Pulmonary artery endothelial cell (primary cell): ENCODE measurements at places on chromosomes 11 and 22.
A peak's percentile ranks its signal among the peaks of the same experiment; 100 is the strongest.

GRCh38 chr22:42307806-42308563 lies 37.5 kb upstream of the TCF20 start:
- DNase-seq = no peak

DNA sequence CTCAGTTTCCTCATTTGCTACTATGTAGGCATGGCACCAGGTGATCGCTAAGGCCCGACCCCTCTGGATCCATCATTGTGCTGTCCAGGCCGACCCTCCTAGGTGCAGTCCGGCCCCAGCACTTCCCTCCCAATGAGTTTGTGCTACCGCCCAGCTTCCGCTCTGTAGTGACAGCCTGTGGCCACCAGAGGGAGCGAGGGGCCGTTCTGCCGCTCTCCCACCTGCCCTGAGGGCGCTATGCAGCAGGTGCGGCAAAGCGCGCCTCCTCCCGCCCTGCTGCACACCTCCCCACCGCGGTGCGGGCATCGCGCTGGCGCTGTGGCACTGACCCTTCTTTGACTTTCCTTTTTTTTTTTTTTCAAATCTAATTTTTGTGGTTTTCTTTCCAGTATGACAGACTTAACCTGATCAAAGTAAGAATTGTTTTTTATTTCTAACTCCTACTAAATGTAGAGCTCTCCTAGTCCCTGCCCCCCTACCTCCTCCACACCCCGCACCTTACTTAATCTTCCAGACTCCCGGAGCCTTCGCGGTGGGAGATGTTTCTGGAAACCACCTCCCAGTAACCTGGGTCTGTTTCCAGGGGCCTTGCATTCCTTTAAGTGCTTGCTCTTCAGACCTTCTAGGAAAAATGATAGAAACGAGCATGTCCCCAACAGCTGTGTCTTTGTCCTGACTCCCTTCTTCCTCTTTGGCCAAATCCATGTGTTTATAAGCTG lies 73.7 kb downstream of the SCN3B start:
- no peak for DNase-seq

- DNase-seq = no peak
These were observed 184.9 kb downstream of the SBF2 start for GRCh38 chr11:10108915-10109680.

DNA sequence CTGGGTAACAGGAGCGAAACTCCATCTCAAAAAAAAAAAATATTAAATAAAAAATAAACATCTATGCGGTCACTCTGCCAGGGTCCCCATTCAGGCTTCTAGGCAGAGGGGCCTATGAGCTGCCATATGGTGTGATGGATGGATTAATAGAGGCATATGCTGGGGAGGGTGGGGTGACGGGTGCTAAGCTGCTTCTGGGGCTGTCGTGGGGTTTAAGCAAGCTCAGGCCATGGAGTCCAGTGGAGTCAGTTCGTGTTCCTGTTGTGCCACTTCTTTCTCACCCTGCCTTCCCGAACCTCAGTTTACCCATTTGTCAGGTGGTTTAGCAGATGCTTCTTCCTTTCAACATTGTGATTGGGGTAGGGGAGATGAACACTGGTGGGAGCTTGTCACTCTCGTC lies 9.0 kb upstream of the GRAMD4 start:
- no peak for DNase-seq

GRCh38 chr11:32107647-32108046 lies 16.8 kb downstream of the RCN1 start:
- no peak for DNase-seq

DNA sequence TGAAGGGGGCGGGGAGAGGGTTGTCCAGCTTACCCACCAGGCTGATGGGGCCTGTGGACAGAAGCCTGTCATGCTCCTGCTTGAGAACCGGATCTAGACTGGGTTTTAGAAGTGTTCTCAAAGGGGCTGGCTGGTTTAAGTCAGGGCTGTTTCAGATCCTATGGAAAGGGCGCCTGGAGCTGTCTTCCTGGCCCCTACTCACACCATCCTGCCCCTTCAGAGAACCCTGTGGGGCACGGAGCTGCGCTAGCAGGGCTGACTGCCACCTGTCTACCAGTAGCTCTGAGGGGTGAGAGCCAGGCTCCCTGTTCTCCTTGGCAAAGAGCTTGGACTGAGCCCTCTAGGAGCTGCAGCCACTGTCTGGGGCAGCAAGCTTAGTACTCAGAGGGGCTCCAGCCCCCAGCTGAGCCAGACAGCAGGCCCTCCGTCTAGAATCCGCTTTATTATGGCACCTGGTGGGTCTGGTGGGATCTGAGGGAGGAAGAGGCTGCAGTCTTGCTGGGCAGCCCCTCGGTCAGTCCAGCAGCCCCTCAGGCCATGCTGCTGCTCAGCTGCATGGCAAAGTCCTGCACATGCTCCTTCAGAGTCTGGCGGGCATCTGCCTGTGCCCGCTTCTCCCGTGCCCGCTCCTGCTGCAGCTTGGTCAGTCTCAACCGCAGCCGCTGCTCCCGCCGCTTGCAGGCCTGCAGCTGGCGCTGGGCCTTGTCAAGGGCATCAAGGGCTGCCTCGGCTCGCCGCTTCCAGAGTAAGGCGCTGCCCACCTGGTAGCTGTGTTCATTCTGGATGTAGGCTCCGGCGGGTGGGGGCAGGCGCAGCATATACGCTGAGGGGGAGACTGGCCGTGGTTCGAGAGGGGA lies 2.3 kb downstream of the THAP7 start:
- DNase-seq = no peak

DNA sequence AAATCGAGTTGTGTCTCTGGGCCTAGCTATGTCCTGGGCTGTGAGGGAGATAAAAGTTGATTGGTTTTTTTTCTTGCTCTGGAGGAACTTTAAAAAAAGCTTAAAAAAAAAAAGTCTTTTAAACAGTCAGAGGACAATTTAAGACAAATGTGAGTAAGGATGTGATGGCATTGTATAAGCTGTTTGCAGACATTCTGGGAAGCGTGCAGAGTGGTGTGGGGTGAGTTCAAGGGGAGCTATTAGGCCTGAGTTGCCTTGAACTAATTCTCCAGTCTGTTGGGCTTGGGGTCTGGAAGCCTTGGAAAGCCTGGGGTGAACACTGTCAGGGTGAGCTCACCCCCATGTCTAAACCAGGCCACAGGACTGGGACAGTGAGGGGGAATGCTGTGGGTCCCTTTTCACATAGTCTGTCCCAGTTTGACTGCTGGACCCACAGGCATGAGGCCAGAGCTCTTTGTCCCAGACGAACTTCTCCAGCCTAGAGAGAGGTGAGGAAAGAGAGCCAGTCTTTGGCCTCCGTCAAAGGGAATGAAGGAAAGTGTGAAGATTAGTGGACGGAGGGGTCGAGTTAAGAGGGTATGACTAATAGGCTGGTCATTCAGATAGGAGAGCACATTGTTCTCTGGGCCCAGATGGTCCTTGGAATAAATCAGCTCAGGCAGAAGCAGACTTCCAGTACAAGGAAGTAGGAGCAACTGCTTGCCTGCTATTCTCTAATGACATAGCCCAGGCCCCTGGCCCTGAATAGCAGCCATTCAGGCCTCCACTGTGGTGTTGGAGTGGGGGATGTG lies 76.4 kb upstream of the NNMT start:
- peak; percentile 94 for DNase-seq

DNA sequence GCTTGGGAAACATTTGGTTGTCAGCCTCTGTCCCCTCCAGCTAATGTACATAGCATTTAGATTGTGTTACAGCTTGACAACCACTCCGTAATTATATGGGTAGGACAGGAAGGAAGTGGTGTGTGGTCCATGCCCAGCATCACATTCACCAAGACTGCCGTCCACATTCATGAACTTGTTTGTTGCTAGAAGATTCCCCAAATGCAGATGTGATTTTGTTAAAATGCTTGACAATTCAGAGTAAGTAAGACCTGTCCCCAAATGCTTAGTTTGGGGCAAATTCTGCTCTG lies 1482.7 kb downstream of the TBC1D22A start:
- DNase-seq = no peak

DNA sequence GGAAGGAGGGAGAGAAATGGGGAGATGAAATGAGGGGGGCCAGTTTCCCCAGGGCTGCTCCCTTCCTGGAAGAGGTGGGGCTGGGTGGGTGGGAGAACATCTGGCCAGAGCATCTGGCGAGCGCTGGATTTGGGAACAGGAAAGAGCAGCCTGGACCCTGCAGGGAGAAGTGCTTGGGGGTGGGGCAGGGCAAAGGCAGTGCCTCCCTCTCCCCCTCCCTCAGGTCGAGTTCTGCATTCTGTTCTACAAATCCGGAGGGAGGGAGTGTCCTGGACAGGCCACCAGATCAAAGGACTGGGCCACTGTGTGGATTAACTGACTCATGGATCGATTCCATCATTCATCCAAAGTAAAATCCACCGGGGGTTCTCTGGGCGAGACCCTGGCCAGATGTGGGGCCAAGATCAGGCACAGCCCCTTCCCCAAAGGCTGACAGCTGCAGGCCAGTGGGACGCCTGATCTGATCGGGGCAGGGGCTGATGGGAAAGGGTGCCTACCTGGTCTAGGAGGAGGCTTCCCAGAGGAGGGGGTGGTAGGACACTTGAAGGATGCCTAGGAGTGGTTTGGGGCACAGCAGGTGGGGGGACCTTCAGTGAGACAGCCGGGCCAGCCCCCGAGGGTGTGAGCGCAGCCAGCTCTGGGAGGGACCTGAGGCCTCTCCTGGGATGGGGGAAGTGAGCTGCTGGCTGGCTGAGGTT lies 57.5 kb downstream of the CACNA1I start:
- no peak for DNase-seq

DNA sequence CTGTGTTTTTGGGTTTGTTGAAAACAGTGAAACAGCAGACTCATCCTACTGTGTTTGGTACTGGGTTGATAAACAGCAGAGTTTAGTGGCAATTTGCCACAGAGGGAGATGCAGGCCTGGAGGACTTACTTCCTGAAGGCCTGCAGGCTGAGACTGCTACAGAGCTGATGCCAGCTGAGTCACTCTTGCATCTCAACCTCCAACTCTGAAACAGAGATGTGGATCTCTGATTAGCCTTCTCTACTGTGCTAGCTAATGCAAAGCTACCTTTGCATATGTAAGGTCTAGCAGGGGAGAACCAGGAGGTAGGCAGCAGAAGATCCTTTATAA lies 14.3 kb downstream of the ATP5MG start:
- peak; percentile 83 for DNase-seq

- DNase-seq = no peak
These were observed 15.9 kb downstream of the ARFGAP2 start for GRCh38 chr11:47160753-47161133.

DNA sequence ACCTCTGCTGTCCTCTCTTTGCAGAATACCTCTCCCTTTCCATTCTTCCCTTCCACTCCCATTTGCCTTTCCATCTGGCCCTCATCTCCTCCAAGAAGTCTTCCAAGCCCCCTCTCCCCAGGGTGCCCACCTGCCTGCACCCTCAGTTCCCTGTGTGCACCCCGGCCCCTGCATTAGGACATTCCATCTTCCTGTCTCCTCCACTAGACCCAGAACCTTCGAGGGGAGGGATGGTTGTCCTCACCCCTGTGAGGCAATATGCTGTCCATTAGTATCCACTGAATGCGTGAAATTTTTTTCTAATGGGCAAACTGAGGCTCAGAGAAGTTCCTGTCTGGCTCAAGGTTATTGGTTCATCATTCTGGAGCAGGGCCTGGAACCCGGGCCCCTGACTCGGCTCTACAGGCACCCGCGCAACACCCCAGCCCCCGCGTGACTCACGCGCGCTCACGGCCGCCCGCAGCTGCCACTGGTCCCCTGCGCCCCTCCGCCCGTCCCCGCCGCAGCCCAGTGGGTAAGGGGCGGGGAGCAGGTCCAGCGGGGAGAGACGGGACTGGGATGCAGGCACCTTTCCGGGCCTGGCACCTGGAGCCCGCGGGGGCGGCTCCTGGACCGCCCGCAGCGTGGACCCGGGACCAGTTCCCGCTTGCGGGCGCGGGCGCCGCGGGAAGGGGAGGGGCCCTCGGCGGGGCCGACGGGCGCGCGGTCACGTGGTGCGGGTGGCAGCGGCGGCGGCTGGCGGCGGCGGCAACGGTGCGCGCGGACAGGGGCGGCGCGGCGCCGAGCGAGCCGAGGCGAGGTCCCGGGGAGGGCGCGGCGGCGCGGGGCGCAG lies 7.0 kb downstream of the SEPTIN3 start:
- DNase-seq = no peak

DNA sequence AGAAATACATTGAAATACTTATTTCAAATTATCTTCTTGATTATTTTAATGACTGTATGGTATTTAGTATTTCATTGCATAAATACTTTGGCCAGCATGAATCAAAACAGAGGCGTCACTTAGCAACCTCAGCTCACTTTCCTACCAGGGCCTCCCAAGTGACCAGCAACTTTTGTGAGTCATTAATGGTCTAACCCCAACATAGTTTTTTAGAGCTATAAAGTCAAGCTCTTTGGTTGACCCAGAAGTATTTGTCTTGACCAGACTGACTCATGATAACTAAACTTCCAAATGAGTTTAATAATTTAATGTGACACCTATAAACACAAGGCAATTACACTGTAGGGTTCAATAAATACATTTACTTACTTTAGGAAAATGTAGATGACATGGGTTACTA lies 27.9 kb upstream of the RBMXL2 start:
- DNase-seq = no peak

DNA sequence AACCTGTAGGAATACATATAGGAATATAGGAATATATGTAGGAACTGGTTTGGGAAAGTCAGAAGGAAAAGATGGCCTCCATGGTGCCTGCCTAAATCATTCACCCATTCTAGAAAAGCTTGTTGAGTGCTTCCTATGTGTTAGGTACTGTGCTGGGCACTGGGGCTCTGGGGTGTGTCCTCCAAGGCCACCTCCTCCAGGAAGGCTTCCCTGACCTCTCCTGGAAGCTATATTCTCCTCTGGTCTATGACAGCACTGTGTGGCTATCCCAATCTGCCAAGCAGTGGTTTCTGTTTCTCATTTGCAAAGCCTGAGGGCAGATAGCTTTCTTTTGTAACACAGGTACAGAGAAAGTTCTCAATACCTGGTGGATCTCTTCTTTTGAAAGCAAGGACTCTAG lies 30.2 kb downstream of the IRAG1 start:
- no peak for DNase-seq

- DNase-seq = no peak
These were observed 2.6 kb downstream of the KLHDC7B start for GRCh38 chr22:50548040-50548920.

DNA sequence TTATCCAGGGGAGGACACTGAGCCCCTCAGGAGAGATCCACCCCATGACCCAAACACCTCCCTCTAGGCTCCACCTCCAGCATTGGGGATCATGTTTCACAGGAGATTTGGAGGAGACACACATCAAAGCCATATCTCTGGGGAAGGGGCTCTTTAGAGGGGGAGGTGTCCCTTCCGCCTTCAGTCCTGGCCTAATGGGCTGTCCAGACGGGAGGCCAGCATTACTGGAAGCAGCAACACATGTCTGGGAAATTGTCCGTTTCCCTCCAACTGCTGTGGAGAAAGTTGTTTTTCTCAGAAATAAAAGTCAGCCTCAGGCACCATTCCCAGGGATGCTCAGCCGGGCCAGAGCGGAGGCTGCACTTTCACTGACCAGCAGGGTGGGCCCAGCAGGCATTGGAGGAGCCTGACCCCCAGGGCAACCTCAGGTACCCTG lies 9.5 kb downstream of the CACNA1I start:
- no peak for DNase-seq

DNA sequence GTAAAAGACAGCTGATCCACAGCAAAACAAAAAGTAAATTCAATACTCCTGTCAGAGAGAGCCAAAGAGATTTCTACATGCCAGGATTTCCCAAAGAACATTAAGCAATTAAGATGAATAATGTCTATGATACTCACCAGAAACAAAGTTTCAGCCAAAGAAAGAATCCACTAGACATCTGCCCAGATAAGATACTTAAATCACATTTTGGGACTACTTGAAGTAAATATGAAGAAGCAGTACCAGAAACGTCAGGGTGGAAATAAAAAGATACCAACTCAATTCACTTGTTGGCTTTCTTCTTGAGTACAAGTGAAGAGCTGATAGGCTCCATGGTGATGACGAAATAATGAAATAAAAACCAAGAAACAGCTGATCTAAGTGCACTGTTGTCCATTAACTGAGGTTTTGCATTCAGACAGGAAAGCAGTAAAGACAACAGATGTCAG lies 31.6 kb upstream of the ARHGAP32 start:
- DNase-seq = no peak
